ENCODE measurements at places on chromosomes 12 and 14.

DNA sequence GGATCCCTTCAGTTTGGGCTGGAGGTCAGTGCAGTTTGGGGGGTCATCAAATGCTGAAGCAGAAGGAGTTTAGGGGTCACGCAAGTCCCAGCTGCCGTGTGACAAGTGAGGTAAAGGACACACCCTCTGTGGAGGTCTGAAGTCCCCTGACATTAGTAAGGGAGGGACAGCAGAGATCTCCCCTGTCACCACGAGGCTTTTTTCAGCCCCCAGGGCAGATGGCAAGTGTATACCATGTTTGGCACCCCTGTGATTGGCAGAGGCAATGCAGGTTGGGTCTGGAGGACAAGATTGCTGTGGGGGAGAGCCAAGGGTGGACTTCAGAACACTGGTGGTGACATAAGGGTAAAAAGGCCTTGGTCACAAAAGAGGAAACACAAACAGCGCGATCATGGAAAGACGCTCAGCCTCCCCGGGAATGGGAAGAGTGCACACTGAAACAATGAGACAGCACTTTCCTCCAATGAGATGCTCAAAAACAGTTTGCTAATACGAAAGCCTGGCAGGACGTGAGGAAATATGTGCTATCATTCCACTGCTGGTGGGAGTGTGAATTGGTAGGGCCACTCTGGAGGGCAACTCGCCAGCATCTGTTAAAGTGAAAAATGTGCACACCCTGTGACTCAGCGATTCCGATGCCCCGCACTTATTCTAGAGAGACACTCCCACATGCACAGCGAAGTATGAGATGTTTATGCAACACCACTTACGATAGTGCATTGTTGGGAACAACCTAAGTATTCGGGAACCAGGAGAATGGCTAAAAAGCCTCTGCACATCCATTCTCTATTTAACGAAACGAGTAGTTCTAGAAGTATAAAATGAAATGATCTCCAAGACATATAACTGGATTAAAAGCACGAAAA is 14.4 kb upstream of the CD27 start:
- no peak for DNase-seq

- no peak for DNase-seq
Observed at GRCh38 chr12:27589419-27589818, 65.4 kb downstream of the PPFIBP1 start.

DNA sequence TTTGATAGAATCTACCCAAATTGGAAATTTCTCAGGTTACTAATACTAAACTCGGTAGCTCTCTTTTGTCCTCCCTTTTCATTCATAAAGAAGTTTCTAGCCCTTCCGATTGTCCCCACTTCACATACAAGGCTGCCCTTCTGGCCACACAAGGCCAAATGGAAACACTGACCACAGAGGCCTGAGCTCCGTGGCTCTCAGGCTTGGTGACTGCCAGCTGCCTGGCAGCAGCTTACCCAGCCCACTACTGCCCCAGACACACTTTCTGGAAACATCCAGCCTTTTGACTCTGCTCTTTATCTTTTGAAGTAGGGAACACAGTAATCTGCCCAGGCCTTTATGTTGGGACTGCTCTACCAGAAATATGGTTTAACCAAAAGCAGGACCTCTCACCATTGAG is 167.2 kb downstream of the GCH1 start:
- DNase-seq, result no peak

DNA sequence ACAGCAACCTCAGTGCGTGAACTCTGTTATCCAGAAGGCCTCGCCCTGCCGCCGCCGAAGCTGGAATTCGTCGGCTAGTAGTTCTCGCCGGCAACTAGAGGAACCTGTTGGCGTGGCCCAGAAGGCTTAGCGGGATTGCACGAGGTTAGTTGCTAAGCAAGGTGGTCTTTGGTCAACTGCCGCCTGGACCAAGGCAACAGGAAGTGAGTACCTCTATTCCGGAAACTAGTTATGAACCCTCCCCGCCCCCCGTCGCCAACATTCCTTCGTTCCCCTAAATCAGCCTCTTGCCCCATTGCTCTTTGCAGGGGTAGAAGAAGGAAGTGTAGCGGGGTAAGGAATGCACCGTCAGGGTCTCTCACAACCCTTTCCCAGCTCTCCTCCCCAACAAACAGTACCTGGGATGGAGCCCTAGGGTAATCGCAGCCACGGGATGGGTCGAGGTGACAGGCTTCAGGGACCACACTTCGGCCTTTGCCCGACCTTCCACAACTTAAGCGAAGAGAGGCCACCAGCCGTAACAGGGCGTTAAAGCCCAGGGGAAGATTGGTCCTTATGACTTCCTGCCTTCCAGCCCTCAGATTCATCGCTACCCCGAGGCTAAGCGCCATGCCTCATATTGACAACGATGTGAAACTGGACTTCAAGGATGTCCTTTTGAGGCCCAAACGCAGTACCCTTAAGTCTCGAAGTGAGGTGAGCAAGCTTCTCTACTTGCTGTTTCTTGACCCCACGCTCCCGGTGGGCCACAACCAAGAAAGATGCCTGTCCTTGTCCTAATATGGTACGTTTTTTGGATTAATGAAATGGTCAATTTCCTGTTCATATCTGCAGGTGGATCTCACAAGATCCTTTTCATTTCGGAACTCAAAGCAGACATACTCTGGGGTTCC is at the start of gene GMPR2:
Gene GMPR2, plus strand, starts transcription at position 285 of the 893 bp plus-strand sequence. Its CDS starts 325 bp downstream, at position 610.
- no peak for DNase-seq
